NCI-H446 (cell line): ENCODE measurements at places on chromosomes 12 and 14.

- peak; percentile 26 for DNase-seq
Observed at GRCh38 chr14:81450100-81450531, 50.0 kb upstream of the STON2 start.

DNA sequence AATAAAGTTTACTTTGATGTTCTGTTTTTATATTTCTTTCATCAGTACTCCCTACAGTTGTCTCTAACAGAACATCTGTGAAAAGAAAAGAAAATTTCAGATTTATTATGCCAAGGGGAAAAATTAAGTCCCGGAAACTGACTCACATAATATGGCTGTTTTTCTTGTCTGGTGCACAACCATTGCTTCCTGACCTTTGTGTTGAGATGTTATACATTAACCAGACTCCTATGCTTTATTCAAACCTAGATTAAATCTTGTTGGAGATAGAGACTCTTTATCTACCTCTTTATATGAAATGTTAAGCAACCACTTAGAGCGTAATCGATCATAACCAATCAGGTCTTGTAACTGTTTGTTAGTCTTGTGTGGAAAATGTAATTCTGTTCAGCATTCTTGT lies 37.6 kb upstream of the BICD1 start:
- DNase-seq: no peak

GRCh38 chr12:3047961-3048360 lies 29.2 kb upstream of the TSPAN9 start:
- DNase-seq: no peak

DNA sequence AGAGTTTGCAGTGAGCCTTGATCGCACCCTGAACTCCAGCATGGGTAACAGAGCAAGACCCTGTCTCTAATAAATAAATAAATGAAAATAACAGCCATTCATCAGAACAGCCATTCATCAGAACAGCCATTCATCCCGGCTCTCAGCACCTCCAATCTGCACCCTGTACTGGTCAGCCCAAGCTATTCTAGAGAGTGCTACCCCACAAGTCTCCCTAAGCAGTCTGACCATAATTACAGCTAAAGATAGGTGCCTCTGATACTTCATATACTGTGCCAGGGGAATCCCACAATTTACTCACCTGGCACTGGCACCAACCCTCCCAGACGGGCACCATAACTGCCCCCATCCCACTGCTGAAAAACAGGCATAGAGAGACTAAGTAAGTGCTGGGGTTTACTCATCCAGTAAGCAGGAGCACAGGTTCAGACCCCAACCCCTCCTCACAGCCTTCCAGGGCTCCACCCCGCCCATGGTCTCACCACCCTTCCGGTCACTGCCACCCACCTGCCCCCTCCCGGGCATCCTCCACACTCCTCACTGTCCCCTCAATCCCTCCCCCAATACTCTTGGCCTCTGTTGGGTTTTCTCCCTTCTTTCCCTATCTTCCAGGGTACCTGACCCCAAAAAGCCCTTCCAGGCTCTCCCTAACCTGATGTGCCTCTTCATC lies 15.2 kb upstream of the EIF5 start:
- DNase-seq: no peak

DNA sequence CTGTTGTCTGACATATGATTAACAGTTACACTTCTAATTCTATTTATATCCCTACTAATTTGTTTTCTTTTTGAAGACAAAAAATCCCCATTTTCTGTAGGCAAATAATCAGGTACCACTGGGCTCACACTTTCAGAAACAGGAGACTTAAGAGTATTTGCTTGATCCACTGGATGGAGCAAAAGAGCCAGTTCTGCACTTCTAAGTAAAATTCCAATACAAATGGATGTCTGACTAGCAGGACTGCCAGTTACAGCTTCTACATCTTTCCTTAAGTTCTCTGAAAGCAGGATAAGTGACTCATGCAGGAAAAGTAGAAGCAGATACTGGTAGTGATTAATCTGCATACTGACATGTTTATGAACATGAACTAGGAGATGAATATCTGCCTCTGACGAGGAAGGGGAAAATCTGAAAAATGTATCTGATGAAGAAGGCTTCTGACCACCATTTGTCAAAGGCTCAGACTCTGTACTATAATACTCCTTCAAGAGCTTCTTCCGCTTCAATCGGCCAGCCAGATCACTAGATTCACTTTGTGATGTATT lies 73.8 kb upstream of the ANKS1B start:
- no peak for DNase-seq

GRCh38 chr12:116656306-116656705 lies 81.6 kb downstream of the SPRING1 start:
- no peak for DNase-seq

- no peak for DNase-seq
Observed at GRCh38 chr12:24278832-24279231, 329.4 kb upstream of the SOX5 start.

- no peak for DNase-seq
Observed at GRCh38 chr12:108305520-108305919, 33.6 kb downstream of the CMKLR1 start.
